ENCODE measurements at places on chromosomes 5 and 9.

- DNase-seq = no peak
Observed at GRCh38 chr9:124084087-124084486, 72.5 kb downstream of the LHX2 start.

GRCh38 chr5:35436400-35437057, 181.1 kb upstream of the SPEF2 start:
- no peak for DNase-seq

GRCh38 chr9:131733541-131734061, 6.3 kb downstream of the RAPGEF1 start:
- no peak for DNase-seq

DNA sequence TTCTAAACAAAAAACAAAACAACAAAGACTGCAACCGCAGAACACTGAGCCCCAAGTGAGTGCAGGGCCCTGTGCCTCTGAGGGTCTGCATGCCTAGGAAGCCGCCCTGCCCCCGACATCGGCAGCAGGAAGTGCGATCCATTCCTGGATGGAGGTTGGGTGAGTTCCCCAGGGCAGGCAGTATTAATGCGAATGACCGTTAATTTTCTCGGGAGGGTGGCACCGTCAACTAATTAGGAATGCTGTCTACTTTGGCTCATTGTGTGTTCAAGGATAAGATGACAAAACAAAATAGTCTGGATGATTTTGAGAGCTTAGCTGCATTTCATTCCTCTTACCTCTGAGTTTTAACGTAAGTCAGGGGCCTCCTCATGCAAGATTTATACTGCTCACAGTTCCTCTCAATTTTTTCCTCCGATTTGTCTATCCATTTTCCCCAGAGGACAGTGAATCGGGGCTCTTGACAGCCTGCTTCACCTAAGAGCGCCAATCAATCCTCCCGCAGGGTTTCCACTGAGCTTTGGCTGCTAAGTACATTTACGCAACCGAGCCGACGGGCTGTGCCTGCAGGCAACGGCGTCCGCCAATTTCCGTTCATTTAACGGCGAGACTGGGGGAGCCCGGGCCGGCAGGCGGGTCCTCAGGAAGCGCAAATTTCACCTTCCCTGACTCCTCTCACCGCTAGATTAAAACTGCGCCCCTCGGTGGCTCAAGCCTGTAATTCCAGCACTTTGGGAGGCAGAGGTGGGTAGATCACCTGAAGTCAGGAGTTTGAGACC, 2.9 kb upstream of the NXNL2 start:
- no peak for DNase-seq

DNA sequence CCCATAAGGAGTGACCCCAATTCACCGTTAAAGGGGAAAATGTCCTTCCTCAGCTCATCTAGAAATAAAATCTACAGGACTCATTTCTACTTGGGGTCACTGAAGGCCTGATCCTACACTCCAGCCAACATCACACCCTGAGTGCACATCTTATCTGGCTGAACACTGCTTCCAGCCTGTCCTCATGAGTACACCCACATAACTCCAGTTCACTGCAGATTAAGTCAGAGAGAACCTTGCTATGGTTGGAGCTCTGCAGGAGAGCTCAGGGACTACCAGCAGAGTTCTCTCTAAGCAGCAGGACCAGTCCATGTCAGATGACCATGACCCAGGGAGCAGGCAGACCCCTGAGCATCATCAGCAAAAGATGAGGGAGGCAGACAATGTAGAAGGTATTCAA, 126.9 kb upstream of the MAP3K1 start:
- no peak for DNase-seq

- no peak for DNase-seq
Observed at GRCh38 chr5:148459669-148460068, 75.9 kb downstream of the FBXO38 start.

Measured in stimulated activated CD4-positive, alpha-beta T cell treated with anti-CD3 and anti-CD28 coated beads, Interleukin-1b, Interleukin-23, amount 100 ng/mL, for 24 hours (primary cell).